CD4-positive, alpha-beta T cell treated with Interferon gamma for 1 hour (primary cell): ENCODE measurements at places on chromosomes 3 and 15.
A peak's percentile ranks its signal among the peaks of the same experiment; 100 is the strongest.

- DNase-seq = no peak
Measured at GRCh38 chr3:23264413-23264812, 61.3 kb downstream of the UBE2E2 start.

DNA sequence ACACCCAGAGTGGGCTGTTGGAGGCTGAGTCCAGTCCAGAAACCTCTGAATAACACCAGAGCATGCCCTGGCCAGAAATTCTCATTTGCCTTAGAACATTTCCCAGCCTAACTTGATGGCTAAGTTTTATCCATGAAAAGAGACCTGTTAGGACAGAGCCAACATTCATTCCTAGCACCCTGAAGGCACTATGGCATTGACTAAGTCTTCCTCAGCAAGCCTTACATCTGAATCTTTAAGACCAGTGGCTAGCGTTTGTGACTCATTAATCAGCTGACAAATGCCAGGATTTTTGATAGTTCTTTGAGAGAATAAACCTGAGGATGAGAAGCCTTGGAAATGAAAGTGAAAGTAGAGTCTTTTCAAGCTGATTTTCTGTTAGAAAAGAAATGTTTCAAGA is 1087.1 kb upstream of the ALCAM start:
- DNase-seq = no peak

DNA sequence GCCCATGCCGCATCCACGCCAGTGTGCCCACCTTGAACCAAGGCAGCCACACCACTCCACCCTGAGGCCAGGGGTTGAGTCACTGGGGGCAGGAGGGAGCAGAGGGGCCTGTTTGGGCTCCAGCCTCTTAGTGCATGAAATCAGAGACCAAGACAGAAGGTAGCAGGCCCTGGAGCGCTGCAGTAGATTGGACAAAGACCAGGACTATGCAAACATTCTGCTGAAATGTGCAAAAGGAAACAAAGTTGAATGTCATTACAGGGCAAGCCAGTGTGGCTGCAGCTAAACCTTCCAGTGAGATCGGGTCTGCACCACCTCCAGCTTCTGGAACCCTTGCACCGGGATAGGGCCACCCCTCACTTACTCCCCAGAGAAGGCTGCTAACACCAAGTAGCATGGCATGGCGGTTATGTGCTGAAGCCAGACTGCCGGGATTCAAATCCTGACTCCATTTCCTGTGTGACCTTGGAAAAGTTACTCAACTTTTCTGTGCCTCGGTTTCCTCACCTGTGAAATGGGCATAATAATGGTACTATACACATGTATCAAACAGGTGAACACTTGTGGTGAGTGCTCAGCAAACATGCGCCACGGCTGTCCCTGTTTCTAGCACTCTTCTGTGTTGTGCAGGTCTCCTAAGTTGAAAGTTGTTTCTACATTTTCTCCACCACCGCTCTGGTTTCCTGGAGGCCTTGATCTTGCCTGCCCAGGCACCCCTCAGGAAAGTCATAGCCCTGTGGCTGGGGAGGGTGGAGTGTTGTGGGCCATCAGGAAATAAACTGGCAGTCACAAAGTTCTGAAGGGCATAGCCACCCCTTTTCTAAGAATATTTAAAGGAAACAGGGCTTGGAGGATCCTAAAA is 25.0 kb upstream of the GP9 start:
- no peak for DNase-seq

DNA sequence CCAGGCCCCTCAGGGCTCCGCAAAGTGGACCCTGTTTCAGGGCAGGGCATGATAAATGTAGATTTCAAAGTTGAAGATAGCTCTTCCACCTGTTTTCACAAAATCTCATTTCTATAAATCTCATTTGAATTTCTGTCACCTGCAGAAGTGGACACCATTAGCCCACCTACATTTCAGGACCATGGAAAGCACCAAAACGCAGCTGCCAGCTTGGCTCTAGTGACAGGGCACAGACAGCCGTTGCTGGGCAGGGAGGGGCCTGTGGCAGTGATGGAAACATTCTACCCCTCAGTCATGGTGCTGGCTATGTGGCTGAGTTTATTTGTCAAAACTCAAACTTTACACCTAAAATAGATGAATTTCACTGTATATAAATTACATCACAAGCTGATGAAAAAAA is 40.4 kb downstream of the PRR23E start:
- DNase-seq = no peak

GRCh38 chr3:4688411-4688810 is 195.3 kb downstream of the ITPR1 start:
- DNase-seq = no peak

DNA sequence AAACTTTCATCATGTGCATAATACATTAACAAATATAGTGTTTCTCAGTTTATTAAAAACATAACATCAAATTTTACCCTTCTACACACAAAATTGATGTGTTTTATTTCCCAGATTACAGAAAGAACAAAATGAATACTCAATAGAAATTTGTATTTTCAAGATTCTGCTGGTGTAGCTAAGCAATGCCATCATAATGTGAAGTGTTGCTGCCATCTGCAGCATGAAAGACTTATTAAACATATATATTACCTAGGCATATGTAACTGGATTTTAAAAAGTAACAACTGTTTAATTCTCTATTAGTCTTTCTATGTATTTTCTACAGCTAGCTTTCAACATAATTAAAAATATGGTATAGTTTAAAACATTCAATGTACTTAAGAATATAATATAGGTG is 27.5 kb downstream of the PLSCR5 start:
- DNase-seq = no peak

DNA sequence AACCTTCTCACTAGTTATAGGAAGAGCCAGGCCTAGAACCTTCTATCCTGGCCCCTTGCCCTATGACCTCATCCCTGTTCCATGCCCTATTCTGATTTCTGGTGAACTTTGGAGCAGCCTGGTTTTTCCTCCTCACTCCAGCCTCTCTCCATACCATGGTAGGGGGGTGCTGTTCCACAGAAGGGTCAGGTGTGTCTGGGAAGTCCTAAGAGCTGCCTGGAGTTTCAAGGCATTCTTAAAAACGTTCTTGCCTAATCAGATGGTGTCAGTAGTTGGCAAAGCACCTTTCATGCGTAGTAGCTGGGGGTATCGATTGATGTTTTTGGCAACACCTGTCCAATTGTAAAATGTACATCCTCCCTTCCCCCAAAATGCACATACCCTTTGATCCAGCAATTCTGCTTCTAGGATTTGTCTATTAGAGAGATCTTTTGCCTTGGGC is 16.8 kb upstream of the ALPK3 start:
- DNase-seq = no peak

- no peak for DNase-seq
Measured at GRCh38 chr3:32778389-32778788, 39.4 kb upstream of the TRIM71 start.

DNA sequence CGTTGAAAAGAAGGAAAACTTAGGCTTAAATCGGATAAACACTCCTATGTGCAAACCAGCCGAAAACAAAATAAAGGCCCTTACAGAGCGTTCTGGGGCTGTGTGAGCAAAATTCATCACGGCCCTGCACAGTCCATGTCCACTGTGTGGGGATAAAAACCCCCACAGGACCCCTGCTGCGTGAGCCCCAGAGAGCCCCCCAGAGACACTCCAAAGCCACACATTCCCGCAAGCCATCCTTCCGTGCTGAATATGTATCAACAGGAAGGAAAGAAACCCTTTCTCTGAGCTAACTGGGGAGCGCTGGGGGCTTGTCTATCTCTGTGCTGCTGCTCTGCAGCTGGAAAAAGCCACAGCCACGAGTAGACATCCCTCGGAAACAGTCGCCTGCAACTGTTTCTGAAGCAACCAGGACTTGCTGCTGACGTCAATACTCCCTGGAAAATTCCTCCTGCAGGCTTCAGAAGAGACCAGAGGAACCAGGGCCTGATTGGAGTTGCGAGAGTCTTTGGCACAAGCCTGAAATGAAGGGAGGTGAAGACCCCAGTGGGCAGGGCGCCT is 72.7 kb downstream of the NUP210 start:
- no peak for DNase-seq

GRCh38 chr3:196138482-196139254 is 56.8 kb upstream of the TFRC start:
- DNase-seq = no peak

GRCh38 chr15:33154351-33155166 is 40.0 kb downstream of the FMN1 start:
- DNase-seq = peak; percentile 69

DNA sequence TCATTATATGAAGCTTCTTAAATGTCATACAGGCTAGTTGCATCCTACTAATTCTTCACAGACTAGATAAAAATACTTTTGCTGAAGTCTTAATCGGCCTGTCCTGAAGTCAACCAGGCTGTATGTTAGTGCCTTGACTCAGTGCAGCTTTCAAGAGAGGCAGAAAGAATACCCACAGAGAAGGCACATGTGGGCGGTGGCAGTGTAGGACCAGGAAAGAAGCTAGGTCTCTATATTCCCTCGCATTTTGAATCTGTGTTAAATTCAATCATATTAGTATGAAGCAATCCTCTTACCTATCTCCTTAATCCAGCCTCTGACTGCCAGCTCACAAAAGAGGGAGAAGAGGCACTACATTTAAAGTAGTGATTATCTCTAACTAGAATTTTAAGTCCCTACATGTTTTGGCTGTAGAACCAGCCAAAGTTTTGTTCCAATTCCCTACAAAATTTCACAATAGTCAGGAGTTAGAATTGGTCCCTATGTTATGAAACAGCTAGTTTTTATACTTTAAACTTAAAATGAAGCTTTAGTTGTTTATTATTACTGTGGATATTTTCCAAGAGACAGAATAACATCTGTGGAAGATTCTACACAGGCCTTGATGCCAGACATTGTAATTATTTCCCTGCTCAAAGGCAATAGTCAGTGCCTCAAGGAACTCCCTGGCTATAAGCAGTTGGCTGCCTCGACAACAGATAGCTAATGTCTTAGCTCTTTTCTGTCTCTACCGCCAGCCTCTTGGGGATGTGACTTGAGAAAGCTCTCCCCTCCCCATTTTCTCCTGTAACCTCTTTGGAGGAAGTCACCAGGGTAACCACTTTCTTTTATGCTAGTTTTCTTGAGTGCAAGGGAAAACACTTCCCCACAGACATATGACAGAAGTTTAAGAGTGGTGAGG is 31.9 kb downstream of the CRTC3 start:
- DNase-seq = peak; percentile 51

DNA sequence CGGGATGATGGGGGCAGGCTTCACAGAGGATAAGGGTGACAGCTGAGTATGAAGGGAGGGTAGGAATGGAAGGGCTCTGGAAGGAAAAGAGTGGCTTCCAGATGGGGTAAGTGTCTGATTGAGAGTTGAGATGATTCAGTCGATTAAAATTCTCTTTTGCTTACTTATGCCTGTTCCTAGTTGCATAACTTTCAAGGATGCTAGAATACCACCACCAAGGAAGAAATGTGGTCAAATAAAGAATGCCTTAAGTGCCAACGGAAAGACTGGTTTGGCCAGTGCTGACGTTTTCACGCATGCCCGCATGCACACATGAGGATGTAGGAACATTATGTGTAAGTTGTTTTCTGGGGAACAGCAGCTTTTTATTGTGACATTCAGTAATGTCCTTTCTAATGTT is 263.4 kb upstream of the WNT5A start:
- DNase-seq = no peak

DNA sequence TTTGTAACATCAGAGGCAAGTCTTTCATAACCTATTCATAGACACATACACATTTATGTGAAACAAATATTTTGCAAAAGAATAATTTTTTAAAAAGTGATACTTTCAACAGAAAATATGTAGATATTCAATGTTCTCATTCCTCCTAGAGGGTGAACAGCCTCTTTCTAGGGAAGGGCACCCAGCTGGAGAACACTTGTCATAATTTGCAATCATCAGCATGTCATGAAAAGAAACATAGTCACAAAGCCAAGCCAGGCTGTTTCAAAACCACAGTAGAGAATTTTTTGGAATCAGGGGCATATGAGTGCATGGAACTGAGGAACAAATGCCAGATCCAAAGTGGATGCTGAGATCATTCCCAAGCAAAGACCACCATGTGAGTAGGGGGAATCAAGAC is 406.9 kb upstream of the ADAMTS9 start:
- DNase-seq = no peak

GRCh38 chr3:172289583-172289982 is 158.7 kb downstream of the GHSR start:
- no peak for DNase-seq

DNA sequence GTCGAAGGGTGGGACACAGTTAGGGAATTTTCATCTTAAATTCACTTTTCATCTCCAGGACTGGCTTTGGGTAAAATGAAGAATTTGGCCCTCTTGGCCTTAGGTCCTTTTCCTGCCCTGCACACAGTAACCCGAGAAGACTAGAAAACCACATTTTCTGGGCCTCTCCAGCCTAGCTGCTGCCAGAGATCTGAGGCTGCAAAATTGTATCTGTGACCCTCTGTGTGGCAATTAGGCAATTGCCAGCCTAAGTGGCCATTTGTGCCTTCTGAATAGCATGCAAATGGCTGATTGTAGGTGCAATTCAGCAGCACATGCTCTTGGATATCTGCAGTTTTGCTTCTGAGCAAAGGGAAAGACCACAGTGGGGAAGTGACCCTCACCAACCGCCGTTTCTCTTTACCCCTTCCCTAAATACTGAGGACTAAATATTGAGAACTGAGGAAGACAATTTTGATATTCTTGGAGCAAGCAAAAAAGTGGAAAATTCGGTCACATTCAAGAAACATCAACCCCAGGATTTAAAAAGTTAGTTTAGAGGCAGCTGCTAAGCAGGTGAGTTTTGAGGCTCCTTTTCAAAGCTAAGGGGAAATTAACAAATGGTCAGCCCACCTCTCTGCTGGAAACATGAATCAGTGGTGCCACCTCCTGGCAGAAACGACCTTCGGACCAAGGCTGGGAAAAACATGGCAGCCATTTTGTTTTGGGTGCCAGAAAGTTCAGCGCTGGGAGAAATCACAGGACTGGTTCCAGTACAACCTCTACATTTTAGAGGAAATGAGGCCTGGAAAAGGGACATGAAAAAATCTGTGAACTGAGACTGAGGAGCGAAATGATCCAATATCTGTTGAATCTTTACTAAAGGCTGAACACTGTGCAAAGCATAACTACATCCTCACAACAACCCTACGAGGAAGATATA is 56.6 kb upstream of the PRTG start:
- DNase-seq = no peak

- DNase-seq = no peak
Measured at GRCh38 chr3:171044384-171044783, 17.9 kb upstream of the SLC2A2 start.

- DNase-seq = no peak
Measured at GRCh38 chr3:187746442-187747281, 1.4 kb upstream of the BCL6 start.
